ENCODE measurements at places on chromosomes 7 and 10. TPM values are rescaled to one million over a fixed set of nuclear protein-coding genes. Genes with fewer than 3 reads are reported as not detected.

GRCh38 chr10:36164556-36165504, 522.7 kb upstream of the FZD8 start:
- no peaks in the 10 kb centered on the region for H3K27me3 ChIP-seq
- DNase-seq: no peak
- no peaks in the 10 kb centered on the region for H3K4me1 ChIP-seq

- H3K4me1 ChIP-seq: no peaks in the 10 kb centered on the region
- H3K27ac ChIP-seq: no peak overlapping the region
- no peak overlapping the region for H3K4me3 ChIP-seq
- no peak for DNase-seq
- H3K36me3 ChIP-seq: no peaks in the 10 kb centered on the region
Measured at GRCh38 chr7:73786588-73786987, 16.5 kb upstream of the CLDN3 start.

DNA sequence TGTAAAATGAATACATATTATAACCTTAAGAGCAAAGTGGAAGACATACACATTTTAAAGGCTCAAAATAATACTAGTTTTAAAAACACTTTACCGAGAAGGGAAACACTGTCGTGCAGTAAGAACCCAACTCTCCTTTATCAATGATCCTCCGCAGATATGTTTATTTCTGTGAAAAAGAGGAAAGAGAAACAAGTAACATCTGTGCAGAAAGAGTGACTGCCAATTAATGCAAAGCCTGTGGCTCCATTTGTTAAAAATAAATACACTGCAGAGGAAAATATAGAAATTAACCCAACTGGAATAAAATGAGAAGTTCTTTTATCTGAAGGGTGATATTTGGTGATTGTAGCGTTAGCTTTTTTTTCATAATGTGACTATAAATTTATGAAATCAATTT, 62.7 kb downstream of the HGF start:
- H3K4me3 ChIP-seq: no peak overlapping the region
- H3K27me3 ChIP-seq: no peaks in the 10 kb centered on the region
- H3K4me1 ChIP-seq: no peaks in the 10 kb centered on the region
- no peak overlapping the region for H3K27ac ChIP-seq
- no peaks in the 10 kb centered on the region for H3K36me3 ChIP-seq
- DNase-seq: no peak

GRCh38 chr7:4190010-4190981, 491.8 kb upstream of the FOXK1 start:
- H3K4me1 ChIP-seq: no peaks in the 10 kb centered on the region
- H3K27ac ChIP-seq: no peak overlapping the region
- no peaks in the 10 kb centered on the region for H3K27me3 ChIP-seq

- H3K4me1 ChIP-seq: no peaks in the 10 kb centered on the region
- no peak overlapping the region for H3K27ac ChIP-seq
- DNase-seq: peak; percentile 24
- H3K4me3 ChIP-seq: no peak overlapping the region
- no peaks in the 10 kb centered on the region for H3K27me3 ChIP-seq
- no peaks in the 10 kb centered on the region for H3K36me3 ChIP-seq
Measured at GRCh38 chr7:3154881-3155494, 111.3 kb upstream of the CARD11 start.

DNA sequence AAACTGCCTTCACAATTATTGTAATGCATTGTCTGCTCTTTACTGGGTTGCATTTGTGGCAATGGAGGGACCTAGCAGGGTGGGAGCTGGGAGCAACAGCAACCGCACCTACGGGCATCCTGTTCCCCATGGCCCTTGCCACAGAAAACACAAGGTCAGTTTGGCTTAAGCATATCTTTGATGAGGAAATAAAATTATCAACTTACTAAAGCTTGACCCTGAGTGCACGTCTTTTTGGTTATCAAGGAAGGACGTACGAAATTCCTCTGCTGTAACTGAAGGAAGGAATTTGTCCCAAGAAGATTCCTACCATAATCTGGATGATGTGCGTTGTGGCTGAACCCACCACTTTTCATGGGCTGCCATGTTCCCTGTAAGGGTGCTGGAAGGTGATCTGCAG, 19.9 kb upstream of the PTPRN2 start:
- H3K4me1 ChIP-seq: peaks cover 4% of the 10 kb centered on the region
- H3K36me3 ChIP-seq: no peaks in the 10 kb centered on the region
- no peak overlapping the region for H3K27ac ChIP-seq
- DNase-seq: no peak
- no peaks in the 10 kb centered on the region for H3K27me3 ChIP-seq

- no peak for DNase-seq
- H3K27me3 ChIP-seq: no peaks in the 10 kb centered on the region
- no peak overlapping the region for H3K4me3 ChIP-seq
- no peak overlapping the region for H3K27ac ChIP-seq
- peaks cover 19% of the 10 kb centered on the region for H3K36me3 ChIP-seq
- H3K4me1 ChIP-seq: no peaks in the 10 kb centered on the region
Measured at GRCh38 chr7:92293896-92294590, 48.3 kb downstream of the ANKIB1 start.

Gene NUP205
- 27.6 TPM for polyA plus RNA-seq

Gene EMX2
- not detected for polyA plus RNA-seq

Gene WEE2
- not detected for polyA plus RNA-seq

Gene XPNPEP1
- 19.2 TPM for polyA plus RNA-seq

Data from CD4-positive, CD25-positive, alpha-beta regulatory T cell (primary cell).